Activated naive CD8-positive, alpha-beta T cell treated with anti-CD3 and anti-CD28 coated beads for 36 hours (primary cell): ENCODE measurements at places on chromosomes 1 and 21.

GRCh38 chr1:31809698-31810097 lies 6.1 kb downstream of the SPOCD1 start:
- no peaks in the 10 kb centered on the region for H3K36me3 ChIP-seq
- no peak overlapping the region for H3K4me3 ChIP-seq
- no peak overlapping the region for H3K27ac ChIP-seq
- no peak for DNase-seq

GRCh38 chr1:199804526-199804925 lies 223.0 kb upstream of the NR5A2 start:
- H3K27me3 ChIP-seq, result peaks cover 42% of the 10 kb centered on the region
- no peak overlapping the region for H3K27ac ChIP-seq
- DNase-seq, result no peak
- no peaks in the 10 kb centered on the region for H3K4me1 ChIP-seq
- no peaks in the 10 kb centered on the region for H3K36me3 ChIP-seq

DNA sequence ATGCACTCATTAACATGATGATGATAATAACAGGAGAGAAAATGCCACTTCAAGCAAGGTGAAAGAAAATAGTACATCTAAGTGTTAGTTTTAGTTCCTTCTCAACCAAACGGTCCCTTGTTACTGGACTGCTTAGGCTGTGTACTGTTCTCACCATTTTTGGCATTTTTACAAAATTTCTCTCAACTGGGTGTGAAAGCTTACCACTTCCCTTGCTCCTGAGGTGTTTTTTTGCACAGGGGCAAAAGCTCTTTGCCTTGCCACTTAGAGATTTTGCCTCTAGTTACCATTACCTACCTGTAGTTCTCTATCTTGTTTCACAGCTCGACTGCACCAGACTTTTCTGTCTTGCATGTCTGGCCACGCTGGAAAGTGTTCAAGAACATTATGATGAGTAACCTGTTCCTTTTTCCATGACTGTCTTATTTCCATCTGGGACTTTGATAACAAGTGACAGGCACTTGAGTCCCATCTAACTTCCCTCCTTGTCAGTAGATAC lies 10.7 kb downstream of the NEK7 start:
- H3K36me3 ChIP-seq, result peaks cover 27% of the 10 kb centered on the region
- H3K4me1 ChIP-seq, result peaks cover 79% of the 10 kb centered on the region
- peak overlapping the region; percentile 97 for H3K27ac ChIP-seq
- no peak for DNase-seq
- H3K4me3 ChIP-seq, result peak overlapping the region; percentile 64
- no peaks in the 10 kb centered on the region for H3K27me3 ChIP-seq

GRCh38 chr1:113072141-113072756 lies 749 bp upstream of the LRIG2 start:
- peak overlapping the region; percentile 92 for H3K4me3 ChIP-seq
- H3K4me1 ChIP-seq, result peaks cover 22% of the 10 kb centered on the region
- peaks cover 4% of the 10 kb centered on the region for H3K36me3 ChIP-seq
- DNase-seq, result no peak
- H3K27me3 ChIP-seq, result no peaks in the 10 kb centered on the region

DNA sequence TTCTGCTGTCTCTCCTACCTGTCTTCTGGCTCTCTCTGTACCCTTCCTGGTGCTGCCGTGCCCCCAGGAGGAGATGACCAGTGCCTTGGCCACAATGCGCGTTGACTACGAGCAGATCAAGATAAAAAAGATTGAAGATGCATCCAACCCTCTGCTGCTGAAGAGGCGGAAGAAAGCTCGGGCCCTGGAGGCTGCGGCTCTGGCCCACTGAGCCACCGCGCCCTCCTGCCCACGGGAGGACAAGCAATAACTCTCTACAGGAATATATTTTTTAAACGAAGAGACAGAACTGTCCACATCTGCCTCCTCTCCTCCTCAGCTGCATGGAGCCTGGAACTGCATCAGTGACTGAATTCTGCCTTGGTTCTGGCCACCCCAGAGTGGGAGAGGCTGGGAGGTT lies 38.1 kb upstream of the IL19 start:
- no peak overlapping the region for H3K4me3 ChIP-seq
- peaks cover 33% of the 10 kb centered on the region for H3K4me1 ChIP-seq
- H3K27ac ChIP-seq, result peak overlapping the region; percentile 14
- no peak for DNase-seq

- no peak overlapping the region for H3K27ac ChIP-seq
- H3K4me3 ChIP-seq, result no peak overlapping the region
- H3K36me3 ChIP-seq, result no peaks in the 10 kb centered on the region
- H3K4me1 ChIP-seq, result peaks cover 4% of the 10 kb centered on the region
- no peaks in the 10 kb centered on the region for H3K27me3 ChIP-seq
Measured at GRCh38 chr1:54117815-54118563, 34.8 kb downstream of the CDCP2 start.

GRCh38 chr1:245067257-245067656 lies 87.5 kb upstream of the KIF26B start:
- no peak for DNase-seq
- H3K4me3 ChIP-seq, result no peak overlapping the region
- peaks cover 2% of the 10 kb centered on the region for H3K36me3 ChIP-seq
- no peaks in the 10 kb centered on the region for H3K4me1 ChIP-seq
- H3K27ac ChIP-seq, result no peak overlapping the region

DNA sequence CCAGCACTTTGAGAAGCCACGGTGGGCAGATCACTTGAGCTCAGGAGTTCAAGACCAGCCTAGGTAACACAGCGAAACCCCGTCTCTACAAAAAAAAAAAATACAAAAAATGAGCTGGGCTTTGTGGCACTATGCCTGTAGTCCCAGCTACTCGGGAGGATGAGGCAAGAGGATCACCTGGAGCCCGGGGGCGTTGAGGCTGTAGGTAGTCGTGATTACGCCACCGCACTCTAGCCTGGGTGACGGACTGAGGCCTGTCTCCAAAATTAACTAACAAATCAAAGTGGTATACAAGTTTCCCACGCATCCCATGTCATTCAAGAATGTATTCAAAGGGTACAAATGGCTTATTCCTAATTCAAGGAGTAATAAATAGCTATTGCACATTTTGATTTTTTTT lies 2.4 kb downstream of the AUNIP start:
- H3K27me3 ChIP-seq, result no peaks in the 10 kb centered on the region
- no peak for DNase-seq
- peaks cover 23% of the 10 kb centered on the region for H3K4me1 ChIP-seq
- peaks cover 17% of the 10 kb centered on the region for H3K36me3 ChIP-seq
- no peak overlapping the region for H3K27ac ChIP-seq

GRCh38 chr21:25405984-25406383 lies 201.3 kb downstream of the MRPL39 start:
- H3K36me3 ChIP-seq, result peaks cover 21% of the 10 kb centered on the region
- DNase-seq, result no peak
- H3K27me3 ChIP-seq, result peaks cover 13% of the 10 kb centered on the region
- no peak overlapping the region for H3K4me3 ChIP-seq
- H3K27ac ChIP-seq, result no peak overlapping the region
